ENCODE measurements at places on chromosomes 3 and 15. TPM values are rescaled to one million over a fixed set of nuclear protein-coding genes. Genes with fewer than 3 reads are reported as not detected.

- DNase-seq: no peak
- H3K4me3 ChIP-seq: no peak overlapping the region
- no peaks in the 10 kb centered on the region for H3K36me3 ChIP-seq
- H3K4me1 ChIP-seq: no peaks in the 10 kb centered on the region
- no peak overlapping the region for H3K27ac ChIP-seq
- no peaks in the 10 kb centered on the region for H3K27me3 ChIP-seq
Observed at GRCh38 chr15:35768949-35769348, 223.0 kb upstream of the DPH6 start.

GRCh38 chr3:65888980-65889706 lies 149.6 kb downstream of the MAGI1 start:
- peak overlapping the region; percentile 13 for H3K27ac ChIP-seq
- H3K36me3 ChIP-seq: no peaks in the 10 kb centered on the region
- H3K4me1 ChIP-seq: no peaks in the 10 kb centered on the region
- H3K4me3 ChIP-seq: no peak overlapping the region

GRCh38 chr3:194181612-194182529 lies 45.9 kb downstream of the HES1 start:
- H3K4me1 ChIP-seq: no peaks in the 10 kb centered on the region
- no peak overlapping the region for H3K27ac ChIP-seq
- H3K27me3 ChIP-seq: no peaks in the 10 kb centered on the region
- no peak for DNase-seq
- no peaks in the 10 kb centered on the region for H3K36me3 ChIP-seq

DNA sequence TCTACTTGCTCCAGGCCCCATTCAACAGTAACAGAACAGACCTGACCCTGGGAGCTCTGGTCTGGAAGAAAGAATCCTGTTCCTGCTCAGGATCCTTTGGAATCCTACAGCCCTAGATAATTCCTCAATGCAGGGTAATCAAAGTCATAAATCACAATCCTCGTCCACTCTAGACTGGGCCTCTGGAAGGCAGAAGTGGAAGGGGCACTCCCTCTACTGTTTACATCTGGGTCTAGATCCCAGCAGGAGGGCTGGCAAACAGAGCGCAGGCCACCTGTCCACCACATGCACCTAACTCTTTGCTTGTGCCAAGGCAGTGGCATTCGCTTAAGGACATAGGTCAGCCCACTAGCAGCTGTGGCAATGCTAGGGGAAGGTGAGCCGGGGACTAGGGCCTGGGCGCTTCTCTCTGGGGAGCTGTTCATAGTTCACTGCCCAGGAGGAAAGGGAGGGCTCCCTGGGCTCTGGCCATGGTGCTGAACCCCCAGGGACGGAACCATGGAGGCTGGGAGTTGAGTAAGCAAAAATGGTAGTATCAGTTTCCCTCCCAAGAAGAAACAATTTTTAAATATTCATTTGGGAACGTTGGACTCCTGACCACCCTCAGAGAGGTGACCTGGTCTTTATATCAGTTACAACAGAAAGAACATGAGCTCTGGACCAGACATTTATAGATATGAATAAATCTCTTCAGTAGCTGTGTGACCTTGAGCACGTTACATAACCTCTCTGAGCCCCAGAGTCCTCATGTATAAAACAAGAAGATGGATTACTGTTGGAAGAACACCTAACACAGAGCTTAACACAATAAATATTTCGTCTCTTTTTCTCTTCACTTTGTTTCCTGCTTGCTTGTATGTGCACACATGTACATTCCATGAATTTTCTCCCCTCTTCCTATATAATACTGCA lies 90.2 kb downstream of the NTRK3 start:
- no peak overlapping the region for H3K27ac ChIP-seq
- no peak overlapping the region for H3K4me3 ChIP-seq
- no peaks in the 10 kb centered on the region for H3K36me3 ChIP-seq
- no peaks in the 10 kb centered on the region for H3K4me1 ChIP-seq
- DNase-seq: no peak

DNA sequence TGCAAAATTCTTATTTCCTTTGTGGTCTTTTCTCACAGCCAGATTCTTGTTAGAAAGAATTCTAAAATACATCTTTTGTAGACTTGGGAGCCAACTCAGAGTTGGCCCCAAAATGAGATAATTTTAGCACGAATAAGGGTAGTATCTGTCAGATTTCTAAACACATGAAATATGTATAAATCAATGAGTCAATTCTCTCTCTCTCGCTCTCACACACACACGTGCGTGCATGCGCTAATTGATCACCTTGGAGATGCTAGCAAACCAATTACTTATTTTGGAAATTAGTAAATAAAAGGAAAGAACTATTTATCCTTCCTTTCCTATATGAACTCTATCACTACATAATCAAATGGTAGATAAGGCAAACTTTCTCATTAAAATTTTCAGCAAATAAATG lies 32.9 kb upstream of the PIK3R4 start:
- DNase-seq: no peak
- no peaks in the 10 kb centered on the region for H3K36me3 ChIP-seq
- no peak overlapping the region for H3K27ac ChIP-seq
- H3K4me3 ChIP-seq: no peak overlapping the region

DNA sequence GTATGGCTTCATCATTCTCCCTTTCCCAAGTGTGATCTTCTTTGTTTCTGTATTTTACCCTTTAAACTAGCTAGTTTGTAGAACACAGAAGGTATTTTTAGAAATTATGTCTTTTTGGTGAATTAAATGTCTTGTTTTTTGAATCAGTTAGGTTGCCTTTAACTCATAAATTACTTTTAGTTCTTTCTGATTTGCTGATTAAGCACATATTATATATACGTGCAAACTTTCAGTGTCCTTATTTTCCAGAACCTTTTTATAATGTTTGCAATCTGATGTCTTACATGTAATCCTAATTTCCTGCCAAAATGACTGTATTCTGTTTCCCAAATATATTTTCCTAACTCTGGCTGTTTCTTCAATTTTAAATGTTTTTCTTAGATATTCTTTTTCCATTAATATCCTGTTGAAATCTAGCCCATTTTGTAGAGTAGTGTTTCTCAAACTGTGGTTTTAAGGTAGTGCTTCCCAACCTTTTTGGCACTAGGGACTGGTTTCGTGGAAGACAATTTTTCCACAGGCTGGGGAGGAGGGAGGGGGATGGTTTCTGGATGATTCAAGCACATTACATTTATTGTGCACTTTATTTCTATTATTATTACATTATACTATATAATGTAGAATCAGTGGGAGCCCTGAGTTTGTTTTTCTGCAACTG lies 51.8 kb downstream of the CHD2 start:
- no peaks in the 10 kb centered on the region for H3K4me1 ChIP-seq
- peak overlapping the region; percentile 14 for H3K27ac ChIP-seq
- H3K36me3 ChIP-seq: peaks cover 89% of the 10 kb centered on the region
- no peak for DNase-seq
- no peak overlapping the region for H3K4me3 ChIP-seq
- H3K27me3 ChIP-seq: no peaks in the 10 kb centered on the region

Gene C3orf22
- total RNA-seq: not detected

Gene TM6SF1
- 7.3 TPM for total RNA-seq

Gene OGG1
- total RNA-seq: 12.2 TPM

Gene SPESP1
- total RNA-seq: 7.2 TPM

Gene HTR3E
- not detected for total RNA-seq

Gene ZBTB47
- 129 TPM for total RNA-seq

All from right atrium auricular region (tissue), 2 donors.